ENCODE measurements at places on chromosomes 4 and X.

- DNase-seq = no peak
These were observed 79.6 kb upstream of the RBPJ start for GRCh38 chr4:26241179-26241578.

- no peak for DNase-seq
These were observed 137.4 kb upstream of the AGA start for GRCh38 chr4:177579649-177580048.

- DNase-seq = no peak
These were observed 1.9 kb upstream of the NKAP start for GRCh38 chrX:119945481-119945880.

DNA sequence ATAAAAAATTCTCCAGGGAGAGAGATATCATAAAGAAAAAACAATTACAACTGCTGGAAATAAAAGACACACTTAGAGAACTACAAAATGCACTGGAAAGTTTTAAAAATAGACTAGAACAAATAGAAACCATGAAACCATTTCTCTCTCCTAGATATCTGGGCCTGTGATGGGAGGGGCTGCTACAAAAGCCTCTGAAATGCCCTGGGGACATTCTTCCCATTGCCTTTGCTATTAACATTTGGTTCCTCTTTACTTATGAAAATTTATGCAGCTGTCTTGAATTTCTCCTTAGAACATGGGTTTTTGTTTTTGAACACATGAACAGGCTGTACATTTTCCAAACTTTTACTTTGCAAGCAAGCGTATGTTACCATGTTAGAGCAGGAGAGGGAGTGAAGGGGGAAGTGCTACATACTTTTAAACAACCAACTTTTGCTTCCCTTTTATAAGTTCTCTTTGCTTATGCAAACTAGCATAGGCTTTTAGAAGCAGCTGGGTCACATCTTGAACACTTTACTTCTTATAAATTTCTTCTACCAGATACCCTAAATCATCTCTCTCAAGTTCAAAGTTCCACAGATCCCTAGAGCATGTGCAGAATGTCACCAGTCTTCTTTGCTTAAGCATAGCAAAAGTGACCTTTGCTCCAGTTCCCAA lies 47.9 kb upstream of the PACRGL start:
- no peak for DNase-seq

- DNase-seq = peak; percentile 8
These were observed 253.5 kb upstream of the GATB start for GRCh38 chr4:152014280-152014679.

DNA sequence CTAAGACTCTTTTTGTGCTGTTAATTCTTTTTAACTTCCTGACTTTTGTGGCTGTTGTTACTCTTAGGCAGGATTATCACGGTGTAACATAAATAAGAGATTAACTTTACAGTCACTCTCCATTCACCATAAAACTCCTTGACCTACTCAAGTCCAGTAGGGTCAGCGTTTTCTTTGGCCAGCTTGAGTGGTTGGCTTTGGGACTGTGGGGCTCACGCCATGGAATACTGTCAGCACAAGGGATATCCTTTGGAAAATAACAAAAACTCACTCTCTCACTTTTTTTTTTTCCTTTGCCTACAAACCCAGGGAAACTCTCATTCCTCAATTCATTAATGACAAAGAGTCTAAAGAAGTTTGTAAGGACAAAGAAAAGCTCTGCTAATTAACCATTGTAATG lies 89.4 kb upstream of the TLL1 start:
- no peak for DNase-seq

GRCh38 chrX:85375333-85375738 lies 4.1 kb downstream of the POF1B start:
- DNase-seq = no peak

- no peak for DNase-seq
These were observed 1.2 kb downstream of the NLGN4X start for GRCh38 chrX:6227453-6227835.

GRCh38 chr4:168759959-168760527 lies 250.0 kb downstream of the CBR4 start:
- no peak for DNase-seq

GRCh38 chr4:184851200-184851541 lies 25.4 kb upstream of the ACSL1 start:
- DNase-seq = no peak

DNA sequence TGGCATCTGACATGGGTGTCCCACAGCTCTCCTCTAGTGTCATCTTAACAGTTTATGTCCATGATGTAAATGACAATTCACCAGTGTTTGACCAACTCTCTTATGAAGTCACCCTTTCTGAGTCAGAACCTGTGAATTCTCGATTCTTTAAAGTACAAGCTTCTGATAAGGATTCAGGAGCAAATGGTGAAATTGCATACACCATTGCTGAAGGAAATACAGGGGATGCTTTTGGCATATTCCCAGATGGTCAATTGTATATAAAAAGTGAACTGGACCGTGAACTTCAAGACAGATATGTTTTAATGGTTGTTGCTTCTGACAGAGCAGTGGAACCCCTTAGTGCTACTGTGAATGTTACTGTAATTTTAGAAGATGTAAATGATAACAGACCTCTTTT lies 4.6 kb downstream of the FAT4 start:
- no peak for DNase-seq

DNA sequence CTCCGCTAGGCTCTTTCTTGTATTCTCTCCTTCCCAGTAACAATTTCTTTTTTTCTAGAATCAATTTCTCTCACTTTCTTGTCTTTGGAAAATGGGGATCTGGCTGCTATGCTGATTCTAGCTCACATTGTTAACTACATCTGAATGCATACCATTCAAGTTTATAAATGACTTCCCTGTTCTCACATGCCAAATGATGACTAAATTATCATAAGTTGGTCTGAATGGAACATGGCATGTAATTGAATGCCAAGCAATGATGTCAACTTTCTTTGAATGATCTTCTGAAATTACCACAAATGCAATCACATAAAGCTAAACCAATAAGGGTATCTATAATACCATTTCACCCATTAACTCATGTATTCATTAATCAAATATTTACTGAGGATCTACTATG lies 2.7 kb upstream of the ITM2A start:
- DNase-seq = no peak

DNA sequence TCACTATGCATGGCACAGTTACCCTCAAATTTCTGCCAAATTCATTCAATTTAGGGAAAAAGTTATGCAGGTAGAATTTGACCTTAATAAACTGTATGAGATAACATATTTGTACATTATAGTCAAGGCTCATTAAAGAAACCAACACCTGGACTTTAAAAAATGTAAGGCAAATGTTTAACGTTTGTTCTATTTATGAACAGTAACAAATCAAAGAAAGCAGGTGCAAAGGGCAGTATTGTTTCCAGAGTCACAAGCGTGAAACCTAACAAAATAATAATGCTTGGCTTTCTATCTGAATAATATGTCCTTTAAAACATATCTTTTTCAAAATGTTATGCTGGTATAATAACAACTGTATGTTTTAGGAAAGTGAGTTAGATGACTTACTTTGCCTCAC lies 41.2 kb downstream of the LIN54 start:
- no peak for DNase-seq

DNA sequence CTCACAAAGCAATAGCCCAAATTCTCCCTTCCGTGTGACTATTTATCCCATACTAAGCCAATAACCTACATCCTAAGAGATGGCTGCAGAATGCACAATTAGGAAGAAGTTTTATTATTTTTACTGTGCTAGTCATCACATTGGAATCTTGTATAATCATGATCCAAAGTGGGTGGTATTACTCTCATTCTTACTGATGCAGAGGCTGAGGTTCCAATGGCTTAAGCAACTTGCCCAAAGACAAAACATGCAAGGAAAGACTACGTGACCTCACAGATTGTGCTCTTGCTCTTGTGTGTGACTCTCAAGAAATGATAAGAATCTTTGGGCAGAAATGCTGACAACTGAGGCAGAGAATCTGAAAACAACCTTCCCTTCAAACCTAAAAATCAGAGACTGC lies 212.2 kb downstream of the LDB2 start:
- DNase-seq = no peak
